Esophagus muscularis mucosa (tissue), 4 donors: ENCODE measurements at places on chromosomes 4 and X. TPM values are rescaled to one million over a fixed set of nuclear protein-coding genes. Genes with fewer than 3 reads are reported as not detected.

Gene FAM149A
- total RNA-seq: 38.8 TPM

Gene AREG
- 18.6 TPM for total RNA-seq

Gene SORBS2
- 1,081 TPM for total RNA-seq

GRCh38 chr4:168398589-168398988 is 80.0 kb upstream of the DDX60 start:
- no peak for DNase-seq

DNA sequence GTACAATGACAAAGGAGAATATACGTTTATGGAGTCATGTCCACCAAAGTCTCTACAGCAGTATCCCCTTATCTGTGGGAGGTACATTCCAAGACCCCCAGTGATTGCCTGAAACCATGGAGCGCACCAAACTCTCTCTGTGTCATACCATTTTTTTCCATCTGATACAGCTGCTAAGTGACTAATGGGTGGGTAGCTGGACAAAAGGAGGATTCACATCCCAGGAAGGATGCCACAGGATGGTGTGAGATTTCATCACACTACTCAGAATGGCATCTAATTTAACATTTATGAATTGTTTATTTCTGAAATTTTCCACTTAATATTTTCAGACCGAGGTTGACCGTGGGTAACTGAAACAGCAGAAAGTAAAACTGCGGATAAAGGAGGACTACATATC is 49.8 kb upstream of the AGA start:
- DNase-seq: no peak

GRCh38 chr4:168560184-168561180 is 63.6 kb downstream of the PALLD start:
- DNase-seq: no peak

GRCh38 chr4:170497112-170497511 is 407.4 kb upstream of the AADAT start:
- DNase-seq: no peak

DNA sequence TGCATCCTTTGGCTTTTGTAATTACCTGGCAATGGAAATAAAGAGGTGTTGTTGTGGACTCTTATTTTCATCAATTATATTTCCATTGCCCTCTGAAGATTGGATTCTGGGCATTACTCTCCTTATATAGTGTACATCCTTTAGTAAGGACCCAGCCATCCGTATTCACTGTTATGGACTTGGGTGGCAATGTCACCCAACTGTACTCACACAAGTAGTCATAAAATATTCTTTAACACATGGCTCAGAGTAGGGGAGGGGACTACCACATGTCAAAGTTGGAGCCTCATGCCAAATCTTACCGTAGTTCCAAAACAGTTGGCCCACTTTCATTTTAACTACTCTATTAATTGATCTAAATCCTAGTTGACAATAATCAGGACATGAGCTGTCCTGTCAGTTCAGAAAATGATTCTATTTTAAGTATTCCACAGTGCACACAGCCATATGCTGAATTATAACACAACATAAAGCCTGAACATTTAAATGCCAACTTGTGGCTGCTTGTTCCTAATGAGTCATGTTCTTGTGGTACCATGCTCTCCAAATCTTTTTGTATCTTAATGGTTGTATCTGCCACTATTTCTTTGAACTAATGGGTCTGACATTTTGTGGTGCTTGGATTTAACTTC is 4.9 kb downstream of the FRAS1 start:
- DNase-seq: no peak

GRCh38 chrX:43590150-43590549 is 65.9 kb upstream of the MAOA start:
- DNase-seq: no peak
